ENCODE measurements at places on chromosomes 6 and 20.

DNA sequence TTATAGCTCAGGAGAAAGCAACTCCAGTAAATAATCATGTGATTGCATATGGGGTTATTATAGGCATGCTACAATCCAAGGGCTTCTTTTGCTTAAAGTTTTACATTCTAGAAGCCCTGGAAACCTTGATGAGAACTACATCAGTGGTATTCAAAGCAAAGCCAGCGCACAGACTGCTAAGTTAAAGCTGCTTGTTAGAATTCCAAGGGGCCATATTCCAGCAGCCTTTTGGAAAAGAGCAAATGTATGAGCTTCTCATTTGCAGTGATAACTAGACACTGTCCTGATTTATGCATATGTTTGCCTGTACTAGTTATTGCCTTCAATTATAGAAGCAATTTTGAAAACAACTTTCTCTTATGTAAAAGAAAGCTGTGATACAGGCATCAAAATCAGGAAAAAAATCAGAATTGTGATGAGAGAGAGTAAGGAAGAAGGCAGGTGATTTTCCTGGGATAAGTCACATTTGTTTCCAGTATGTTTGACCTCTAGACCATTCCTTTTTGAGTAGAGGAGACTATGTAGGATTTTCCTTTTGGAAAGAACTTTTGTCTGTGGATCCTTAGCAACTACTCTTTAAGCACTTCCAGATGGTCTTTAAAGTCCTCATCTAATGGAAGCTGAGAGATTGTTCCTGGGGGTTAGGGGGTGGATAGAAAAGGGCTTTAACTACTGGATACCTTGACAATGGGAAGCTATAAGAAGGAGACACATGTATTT is 159.2 kb downstream of the PLCB4 start:
- no peak for DNase-seq

GRCh38 chr6:37182736-37183590 is 13.0 kb downstream of the PIM1 start:
- no peak for DNase-seq

GRCh38 chr6:37456816-37457560 is 24.0 kb downstream of the CMTR1 start:
- DNase-seq: no peak

DNA sequence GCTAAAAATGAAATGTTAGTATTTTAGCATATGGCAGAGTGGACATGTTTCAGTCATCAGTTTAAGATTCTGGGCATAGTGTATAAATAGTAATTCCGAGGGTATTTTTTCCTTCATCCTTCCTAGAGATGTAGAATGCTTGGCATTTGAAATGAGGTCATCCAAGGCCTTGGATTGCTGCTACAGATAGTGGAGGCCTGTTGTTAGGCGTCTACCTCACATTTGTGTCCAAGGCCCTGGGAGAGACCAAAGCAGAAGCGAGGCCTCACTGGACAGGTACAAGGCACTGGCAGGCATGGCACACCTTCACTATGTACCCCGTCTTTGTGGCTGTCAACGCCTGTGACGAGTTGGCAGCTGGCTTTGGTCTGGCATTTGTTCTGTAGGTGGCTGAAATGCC is 58.0 kb downstream of the DTD1 start:
- no peak for DNase-seq

Measured in NCI-H510A (cell line).